ENCODE measurements at places on chromosomes 3 and 15.
A peak's percentile ranks its signal among the peaks of the same experiment; 100 is the strongest.

DNA sequence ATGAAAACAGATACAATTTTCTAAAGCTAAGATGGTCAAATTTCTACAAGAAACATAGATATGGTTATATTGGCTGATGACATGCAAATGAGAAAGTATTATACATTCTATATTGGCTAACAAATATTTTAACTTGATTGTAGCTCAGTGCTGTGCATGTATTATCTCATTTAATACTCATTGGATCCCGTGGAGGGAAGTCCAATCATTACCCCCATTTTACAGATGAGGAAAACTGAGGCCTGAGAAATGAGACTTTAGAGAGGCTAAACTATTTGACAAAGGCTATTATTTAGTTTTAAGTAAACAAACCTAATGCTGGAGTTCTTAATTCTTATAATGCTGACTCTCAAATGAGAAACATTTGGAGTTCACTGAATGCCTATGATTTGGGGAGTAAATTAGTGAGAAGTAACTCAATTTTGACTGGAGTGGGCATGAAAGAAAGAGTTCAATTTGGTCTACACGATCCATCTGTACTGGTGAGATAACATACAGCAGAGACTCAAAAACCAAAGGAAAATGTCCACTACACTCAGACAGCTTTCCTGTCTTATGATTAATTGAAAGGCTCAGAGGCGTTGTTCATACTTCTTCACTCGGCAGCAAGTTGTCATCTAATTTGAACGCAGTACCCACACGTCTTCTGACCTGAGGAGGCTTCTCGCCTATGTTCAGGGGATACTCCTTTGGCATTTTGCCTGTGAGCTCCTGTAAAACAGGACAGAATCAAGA is 72.2 kb upstream of the LMOD3 start:
- no peak for DNase-seq

DNA sequence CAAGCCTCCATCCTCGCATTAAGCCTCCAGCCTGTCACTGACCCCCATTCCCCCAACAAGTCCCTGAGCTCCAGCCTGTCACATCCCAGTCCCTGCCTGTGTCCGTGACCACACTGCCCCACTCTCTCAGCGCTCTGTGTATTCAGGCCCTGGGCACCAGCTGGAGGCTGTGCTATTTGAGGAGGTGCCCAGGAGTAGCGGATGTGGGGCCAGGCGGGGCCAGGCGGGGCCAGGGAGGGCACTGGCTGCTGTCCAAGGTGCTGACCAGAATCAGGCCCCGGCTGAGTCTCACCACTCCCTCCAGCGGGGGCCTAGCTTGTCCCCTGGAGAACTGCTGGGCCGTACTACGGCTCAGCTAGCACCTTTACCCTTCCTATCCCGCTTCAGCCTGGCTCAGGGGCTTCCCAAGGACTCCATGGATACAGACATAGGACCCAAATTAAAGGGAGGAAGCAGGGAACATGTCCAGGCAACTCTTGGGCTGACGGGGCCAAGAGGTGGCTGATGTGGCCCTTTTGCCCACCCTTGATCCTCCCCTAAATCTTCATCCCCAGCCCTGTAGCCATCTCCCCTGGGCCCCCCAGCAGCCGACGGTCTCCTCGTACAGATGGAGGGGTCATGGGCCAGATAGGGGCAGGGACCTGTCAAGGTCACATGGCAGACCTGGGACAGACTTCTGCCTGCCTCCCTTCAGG is 1.1 kb downstream of the HHATL start:
- peak; percentile 95 for DNase-seq

DNA sequence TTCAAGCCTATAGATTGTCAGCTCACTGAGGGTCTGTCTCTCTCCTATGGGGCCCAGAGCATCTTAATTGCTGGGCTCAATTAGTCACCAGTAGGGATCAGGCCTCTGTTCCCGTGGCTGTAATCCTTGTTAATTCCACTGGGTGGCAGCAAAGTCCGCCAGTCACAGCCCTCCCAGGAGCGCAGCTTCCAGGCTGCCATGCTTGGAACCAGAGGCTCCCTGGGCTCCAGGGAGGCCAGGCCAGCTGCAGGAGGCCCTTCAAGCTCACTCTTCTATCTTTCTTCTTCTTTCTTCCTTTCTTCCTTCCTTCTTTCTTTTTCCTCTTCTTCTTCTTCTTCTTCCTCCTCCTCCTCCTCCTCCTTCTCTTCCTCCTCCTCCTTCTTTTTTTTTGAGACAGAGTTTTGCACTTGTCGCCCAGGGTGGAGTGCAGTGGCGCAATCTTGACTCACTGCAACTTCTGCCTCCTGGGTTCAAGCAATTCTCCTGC is 14.4 kb downstream of the RNU5B-1 start:
- peak; percentile 84 for DNase-seq

DNA sequence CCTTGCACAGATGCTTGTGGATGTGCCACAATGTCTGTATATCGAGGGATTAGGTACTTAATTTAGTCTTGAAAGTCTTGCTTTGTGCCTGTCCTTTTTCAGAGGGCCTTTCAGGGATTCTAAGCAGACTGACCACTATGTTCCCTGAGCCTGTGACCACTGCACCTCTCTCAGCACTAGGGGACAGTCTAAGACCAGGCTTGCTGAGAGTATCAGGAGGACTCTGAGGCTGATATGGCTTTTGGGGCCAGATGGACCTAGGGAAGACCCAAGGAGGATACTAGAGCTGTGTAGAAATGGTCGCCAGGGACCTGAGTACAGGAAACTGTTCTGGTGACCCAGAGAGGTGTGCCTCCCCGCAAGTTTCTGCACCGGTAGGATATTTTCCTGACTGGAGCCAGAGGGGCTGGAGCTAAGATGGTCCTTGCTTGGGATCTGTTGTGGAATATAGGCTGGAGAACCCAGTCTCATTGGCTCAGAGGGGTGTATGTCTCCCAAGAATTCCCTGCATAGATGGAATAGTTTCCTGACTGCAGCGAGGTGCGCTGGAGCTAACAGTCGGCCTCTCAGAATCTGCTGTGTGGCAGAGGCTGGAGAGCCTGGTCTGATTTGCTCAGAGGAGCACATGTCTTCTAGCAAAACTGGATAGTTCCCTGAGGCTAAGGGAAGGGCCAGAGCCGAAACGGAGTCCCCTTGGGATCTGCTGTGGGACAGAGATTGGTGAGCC is 213.2 kb upstream of the DCBLD2 start:
- peak; percentile 24 for DNase-seq

DNA sequence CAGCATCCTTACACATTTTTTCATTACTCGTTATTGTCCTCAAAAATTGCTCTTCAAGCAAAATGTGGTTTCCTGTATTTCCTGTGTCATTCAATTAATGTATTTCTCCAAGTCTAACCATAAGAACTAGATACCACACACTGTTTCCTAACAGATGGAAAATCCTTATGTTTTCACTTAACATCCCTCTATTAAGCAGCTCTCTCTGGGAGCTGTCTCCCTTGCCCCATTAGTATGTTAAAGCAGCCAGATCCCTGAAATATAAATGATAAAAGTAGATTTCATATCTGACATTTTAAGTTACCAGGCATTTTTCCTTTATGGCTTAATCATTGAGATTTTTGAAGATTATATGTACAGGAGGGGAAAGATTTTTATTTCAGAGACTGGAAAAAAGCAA is 15.9 kb downstream of the PFN2 start:
- DNase-seq = no peak

- no peak for DNase-seq
These were observed 174.7 kb upstream of the SLC24A5 start for GRCh38 chr15:47945872-47946650.

DNA sequence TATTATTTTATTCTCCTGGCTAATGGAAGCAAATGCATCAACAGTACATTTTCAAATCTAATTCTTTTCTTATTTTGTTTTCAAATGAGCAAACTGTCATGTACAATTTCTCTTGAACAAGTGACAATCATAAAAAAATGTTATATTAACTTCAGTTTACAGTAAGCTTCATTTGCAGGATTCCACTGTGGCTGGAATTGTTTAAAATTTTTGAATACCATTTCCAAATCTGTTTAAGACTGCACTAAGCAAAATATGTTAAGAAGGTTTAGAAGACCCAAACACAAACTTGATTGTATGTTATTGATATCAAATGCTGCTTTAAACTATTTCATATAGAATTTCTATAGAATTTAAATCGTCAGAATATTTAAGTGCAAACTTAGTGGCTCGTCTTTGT is 92.8 kb downstream of the ZNF280D start:
- DNase-seq = no peak

- DNase-seq = no peak
These were observed 26.6 kb upstream of the GBE1 start for GRCh38 chr3:81788044-81788443.

- DNase-seq = no peak
These were observed 268.8 kb downstream of the SLCO3A1 start for GRCh38 chr15:92122259-92122658.

DNA sequence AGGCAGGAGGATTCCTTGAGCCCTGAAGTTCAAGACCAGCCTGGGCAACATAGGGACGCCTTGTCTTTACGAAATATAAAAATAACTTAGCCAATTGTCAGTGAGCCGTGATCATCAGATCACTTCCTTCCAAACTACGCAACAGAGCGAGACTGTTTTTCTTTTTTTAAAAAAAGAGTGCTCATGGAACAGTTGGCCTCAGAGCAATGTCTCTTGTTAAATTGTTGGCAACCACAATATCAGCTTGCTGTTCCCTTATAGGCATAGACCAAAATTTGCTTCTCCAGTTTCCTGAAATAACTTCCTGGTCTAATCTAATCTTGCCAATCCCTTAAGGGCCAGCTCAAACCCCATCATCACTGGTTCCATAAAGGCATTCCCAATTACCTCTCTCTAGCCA is 93.3 kb upstream of the SLC4A7 start:
- no peak for DNase-seq

DNA sequence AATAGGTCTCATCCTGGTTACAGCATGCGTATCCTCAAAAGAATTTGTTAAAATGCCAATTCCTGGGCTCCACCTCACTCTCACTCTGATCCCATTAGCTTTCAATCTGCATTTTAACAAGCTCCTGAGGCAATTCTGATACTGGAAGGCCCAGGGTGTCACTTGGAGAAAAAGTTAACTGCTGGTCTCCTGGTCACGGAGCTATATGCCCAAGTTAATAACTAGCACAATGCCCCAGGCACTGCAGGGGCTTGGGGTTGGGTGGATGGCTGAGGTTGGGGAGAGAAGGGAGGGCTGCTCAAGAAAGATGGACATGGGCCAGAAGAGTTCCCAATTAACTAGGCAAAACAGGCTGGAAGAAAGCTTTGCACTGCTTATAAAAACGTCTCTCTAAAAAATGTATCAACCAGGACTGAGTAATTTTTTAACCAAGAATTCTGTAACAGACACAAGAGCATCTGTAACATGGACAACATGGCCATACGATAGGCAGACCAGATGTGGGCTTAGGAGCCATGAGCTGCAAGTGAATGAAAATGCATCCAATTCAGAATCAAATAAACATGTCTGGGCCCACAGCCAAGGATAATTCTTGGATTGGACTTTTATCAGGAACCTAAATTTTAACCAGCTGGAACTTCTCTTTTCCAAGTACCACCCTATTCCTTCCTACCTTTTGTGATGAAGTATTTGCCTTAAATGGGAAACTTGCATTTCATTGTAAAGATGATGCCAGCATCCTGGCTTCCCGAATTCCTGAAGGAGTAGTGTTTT is 4.2 kb downstream of the IL17RD start:
- DNase-seq = no peak

DNA sequence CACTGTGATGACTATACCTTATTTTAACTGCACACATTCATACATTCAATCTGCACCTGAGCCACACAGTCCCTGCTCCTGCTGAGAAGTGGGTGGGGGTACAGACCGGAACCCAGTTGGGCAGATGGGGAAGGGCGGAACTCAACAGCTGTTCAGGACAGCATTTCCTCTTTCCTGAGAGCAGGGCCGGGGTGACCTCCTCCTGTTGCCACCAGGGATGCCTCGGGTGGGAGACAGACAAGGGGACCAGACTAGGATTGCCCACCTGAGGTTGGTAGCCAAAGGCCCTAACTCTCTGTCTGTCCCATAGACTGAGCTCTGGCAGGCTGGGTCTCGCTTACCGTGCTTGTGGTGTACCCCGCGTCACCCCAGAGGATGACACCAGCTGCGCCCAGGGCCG is 3.9 kb downstream of the HYAL2 start:
- no peak for DNase-seq

GRCh38 chr3:14553871-14554270 is 13.7 kb upstream of the GRIP2 start:
- no peak for DNase-seq

- DNase-seq = no peak
These were observed 29.6 kb downstream of the FEZF2 start for GRCh38 chr3:62343755-62344154.

GRCh38 chr15:79673416-79674123 is 223.2 kb downstream of the MTHFS start:
- DNase-seq = no peak

All from nephron progenitor cell (in vitro differentiated cells).